Stimulated activated CD8-positive, alpha-beta memory T cell treated with anti-CD3 and anti-CD28 coated beads, Interleukin-15, amount 100 ng/mL, for 24 hours (primary cell): ENCODE measurements at places on chromosomes 1 and 21.

DNA sequence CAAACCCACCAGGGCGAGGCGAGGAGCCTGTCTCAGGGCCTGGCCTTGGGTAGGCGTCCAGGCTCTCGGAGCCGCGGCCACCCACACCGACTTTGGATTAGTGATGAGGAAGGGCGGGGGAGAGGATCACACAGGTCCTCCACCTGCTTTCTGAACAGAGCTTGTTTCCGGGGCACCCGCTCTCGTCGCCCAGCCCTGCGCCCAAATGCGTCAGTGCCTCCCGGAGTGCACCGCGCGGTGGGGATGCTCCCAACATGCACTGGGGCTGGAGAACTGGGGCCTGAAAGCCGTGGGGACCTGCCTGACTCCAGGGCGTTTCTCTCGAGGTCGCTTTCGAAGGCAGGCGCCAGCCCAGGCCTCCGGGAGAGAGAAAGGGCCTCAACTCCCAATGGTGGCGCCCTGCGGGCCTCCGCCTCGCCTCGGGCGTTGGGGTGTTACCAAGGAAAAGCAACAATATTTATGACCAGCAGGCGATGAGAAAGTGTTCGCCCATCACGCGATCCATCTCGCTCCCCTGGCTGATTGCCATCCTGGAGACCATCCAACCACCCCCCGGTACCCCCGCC is 8.9 kb upstream of the LHX8 start:
- DNase-seq = no peak

GRCh38 chr1:219472596-219472995 is 140.3 kb downstream of the ZC3H11B start:
- DNase-seq = no peak

GRCh38 chr1:155210314-155211104 is 2.0 kb downstream of the MTX1 start:
- no peak for DNase-seq

- no peak for DNase-seq
These were observed 36.8 kb downstream of the CASZ1 start for GRCh38 chr1:10759413-10760200.

DNA sequence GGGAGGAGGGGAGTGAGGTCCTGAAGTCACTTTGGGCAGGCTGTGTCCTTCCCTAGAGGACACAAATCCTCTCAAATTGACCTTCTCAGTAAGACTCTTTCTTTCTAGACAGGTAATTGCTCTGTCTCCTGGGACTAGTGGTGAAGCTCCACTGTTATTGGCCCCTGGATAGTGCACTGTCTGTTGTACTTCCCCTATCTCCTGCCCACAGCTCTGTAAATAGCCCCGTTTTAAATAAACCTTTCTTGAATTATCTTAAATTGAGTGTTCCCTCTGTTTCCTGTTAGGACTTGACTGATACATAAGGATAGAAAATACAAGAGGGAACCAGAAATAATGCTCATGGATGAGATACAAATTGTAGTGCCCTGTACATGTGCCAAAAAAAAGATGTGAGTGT is 229.5 kb upstream of the USP24 start:
- DNase-seq = no peak

- DNase-seq = no peak
These were observed 49.7 kb downstream of the LMX1A start for GRCh38 chr1:165306543-165307434.

DNA sequence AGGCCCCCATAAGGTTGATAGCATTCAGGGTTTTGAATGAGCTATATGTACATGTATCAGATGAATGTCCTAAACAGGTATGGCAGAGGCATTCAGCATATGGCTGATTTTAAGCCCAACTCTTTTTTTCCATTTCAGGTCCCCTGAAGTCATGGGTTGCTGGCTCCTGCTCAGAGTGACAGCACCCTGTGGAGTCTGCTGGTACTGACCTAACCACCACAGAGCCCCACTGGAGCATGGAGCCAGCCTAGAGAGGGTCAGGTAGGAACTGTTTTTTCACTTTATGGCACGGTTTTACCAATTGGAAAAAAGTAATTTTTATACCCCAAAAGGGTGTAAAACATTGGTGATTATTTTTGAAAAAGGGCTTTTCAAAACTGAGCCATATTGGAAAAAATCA is 82.5 kb upstream of the MPC2 start:
- DNase-seq = no peak

GRCh38 chr21:33403128-33403785 is at the start of gene IFNGR2:
TSS of gene IFNGR2 (plus strand) at chr21:33403413. CDS start at chr21:33403544, 131 bp downstream.
- DNase-seq = no peak

- DNase-seq = no peak
These were observed 21.1 kb downstream of the PROX1 start for GRCh38 chr1:214008791-214009422.

DNA sequence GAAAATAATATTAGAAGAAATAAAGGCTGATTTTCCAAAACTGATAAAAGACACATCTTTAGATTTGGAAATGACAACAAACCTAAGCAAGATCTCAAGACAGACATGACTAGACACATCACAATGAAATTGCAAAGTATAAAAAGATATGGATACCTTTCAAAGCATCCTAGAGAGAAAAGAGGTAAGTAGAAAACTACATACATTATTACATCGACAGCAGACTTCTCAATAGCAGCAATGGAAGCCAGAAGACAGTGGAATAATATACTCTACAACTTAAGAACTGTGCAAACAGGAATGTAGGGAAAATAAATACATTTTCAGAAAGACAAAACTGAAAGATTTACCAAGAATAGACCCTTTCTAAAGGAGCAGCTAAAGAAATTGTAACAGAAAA is 50.2 kb downstream of the DENND1B start:
- no peak for DNase-seq

DNA sequence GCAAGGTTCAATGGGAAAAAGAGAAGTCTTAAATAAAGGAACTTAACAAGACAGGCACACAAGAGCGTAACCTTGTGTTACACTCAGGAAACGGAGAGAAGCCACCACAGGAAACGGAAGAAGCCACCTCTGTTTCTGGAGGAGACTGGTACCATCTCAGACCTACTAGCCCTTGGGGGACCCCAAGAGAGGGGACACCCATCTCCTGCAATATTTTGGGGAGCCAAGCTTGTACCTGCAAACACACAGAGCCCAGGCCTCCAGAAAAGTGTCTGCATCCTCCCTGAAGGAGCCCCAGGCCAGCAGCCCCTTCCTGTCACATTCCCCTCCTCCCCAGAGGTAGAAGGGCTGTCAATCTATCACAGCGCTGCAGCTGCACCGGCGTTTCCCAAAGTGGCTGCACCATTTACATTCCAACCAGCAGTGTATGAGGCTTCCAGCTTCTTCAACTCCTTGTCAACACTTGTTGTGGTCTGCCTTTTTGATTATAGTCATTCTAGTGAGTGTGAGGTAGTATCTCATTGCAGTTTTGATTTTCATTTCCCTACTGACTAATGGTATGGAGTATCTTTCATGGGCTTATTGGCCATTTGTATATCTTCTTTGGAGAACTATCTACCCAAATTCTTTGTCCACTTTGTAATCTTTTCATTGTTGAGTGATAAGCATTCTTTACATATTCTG is 23.0 kb upstream of the PADI1 start:
- no peak for DNase-seq

DNA sequence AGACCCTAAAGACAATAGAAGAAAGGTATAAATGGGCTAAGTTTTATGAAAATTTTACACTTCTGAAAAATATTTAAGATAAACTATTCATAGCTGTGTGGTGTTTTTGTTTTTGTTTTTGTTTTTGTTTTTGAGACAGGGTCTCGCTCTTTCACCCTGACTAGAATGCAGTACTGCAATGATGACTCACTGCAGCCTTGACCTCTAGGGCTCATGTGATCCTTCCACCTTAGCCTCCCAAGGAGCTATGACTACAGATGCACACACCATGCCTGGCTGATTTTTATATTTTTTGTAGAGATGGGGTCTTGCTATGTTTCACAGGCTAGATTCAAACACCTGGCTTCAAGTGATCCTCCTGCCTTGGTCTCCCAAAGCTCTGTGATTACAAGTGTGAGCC is 66.6 kb downstream of the PUM1 start:
- DNase-seq = no peak

GRCh38 chr1:172679000-172679772 is 20.3 kb downstream of the FASLG start:
- no peak for DNase-seq

- no peak for DNase-seq
These were observed 49.9 kb downstream of the SNX27 start for GRCh38 chr1:151661751-151662150.
